Stimulated activated CD4-positive, alpha-beta T cell treated with anti-CD3 and anti-CD28 coated beads, Interleukin-2, amount 100 ng/mL, for 24 hours (primary cell): ENCODE measurements at places on chromosomes 1 and 21.

- no peak for DNase-seq
Measured at GRCh38 chr1:194133152-194133551, 946.7 kb upstream of the B3GALT2 start.

DNA sequence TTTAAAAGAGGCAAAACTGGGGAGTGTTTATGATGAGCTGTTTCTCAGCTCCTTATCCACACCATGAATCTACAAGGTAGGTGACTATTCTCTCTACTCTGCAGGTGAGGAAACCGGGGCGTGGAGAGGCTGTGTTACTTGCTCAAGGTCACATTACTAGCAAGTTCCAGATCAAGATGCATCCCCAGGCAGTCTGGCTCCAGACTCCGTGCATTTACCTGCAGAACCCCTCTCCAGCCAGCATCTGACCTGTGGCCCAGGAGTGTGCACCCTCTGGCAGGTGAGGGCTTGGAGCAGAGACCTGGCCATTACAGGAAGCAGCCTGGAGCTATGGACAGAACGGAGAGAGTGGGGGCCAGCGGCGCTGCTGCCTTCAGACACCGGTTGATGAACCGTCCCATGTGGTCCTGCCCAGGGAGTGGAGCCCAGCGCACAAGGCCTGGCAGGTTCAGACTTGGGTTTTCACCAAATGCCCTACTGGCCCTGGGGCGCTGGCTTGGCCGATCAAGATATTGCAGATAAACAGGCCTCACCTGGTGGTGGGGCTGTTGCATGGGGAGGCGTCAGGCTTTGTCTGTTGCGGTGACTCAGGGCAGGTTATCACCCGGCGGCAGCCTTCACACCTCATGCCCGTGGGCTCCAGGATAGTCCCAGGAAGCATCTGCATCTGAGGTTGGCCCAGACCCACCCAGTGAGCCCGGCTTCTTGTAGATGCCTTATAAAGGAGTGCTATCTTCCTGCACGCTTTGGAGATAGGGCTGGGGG is 29.2 kb upstream of the WNT4 start:
- no peak for DNase-seq

GRCh38 chr1:39130325-39130724 is 74.2 kb upstream of the MACF1 start:
- no peak for DNase-seq

GRCh38 chr21:21971384-21971783 is 973.2 kb downstream of the NCAM2 start:
- no peak for DNase-seq

DNA sequence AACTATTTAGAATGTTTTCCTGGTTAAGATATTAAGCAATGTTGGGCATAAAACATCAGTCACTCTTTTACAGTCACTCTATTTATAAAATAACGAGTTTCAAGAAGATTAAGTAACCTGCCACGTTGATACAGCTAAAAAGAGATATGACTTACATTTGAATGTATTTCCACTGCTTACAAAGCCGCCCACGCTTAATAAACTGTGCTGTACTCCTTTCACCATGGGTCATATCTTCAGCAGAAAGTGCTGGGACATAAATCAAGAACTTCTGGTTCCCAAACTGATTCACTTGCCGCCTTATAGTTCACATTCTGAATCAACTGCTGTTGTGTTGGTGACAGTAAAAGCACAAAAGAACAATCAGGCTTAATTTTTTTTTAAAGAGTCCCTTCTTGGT is 666.7 kb downstream of the NCAM2 start:
- no peak for DNase-seq

- DNase-seq = no peak
Measured at GRCh38 chr1:87451229-87451920, 122.7 kb downstream of the LMO4 start.

GRCh38 chr1:206812471-206812870 is 40.2 kb upstream of the IL10 start:
- no peak for DNase-seq

DNA sequence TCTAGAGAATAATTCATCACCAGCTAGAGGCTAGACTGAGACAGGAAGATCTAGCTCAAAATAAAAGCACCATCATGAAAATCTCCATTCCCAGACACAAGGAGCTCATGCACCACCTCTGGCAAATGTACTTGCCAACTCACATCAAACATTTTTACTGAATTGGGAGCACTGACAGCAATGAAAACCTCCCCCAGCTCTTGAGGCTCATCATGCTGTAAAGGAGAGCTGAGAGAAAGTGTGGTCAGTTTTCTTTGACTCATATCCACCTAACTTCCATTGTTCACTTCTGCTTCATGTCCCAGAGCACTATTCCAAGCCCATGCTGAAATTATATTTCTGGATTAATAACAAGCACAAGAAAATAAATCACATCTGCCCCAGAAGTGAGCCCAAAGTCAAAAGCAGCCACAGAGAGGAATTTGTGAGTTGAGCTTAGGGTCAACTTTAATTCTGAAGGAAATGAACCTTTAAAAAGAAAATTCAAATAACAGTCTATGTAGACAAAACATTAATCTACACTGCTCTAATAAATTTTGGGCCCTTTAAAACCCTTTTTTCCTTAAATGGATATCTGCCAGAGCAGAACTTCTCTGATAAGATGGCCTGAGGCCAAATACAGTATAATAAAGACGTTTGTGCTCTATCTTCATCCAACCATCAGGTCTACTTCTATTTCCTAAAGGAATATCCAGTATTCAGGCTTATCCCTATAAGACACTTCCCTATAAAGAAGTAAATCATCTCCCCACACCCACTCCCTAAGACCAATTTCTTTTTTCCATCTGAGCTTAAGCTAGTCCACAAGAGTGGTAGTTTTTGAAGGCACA is 85.9 kb upstream of the ADAM30 start:
- DNase-seq = no peak

DNA sequence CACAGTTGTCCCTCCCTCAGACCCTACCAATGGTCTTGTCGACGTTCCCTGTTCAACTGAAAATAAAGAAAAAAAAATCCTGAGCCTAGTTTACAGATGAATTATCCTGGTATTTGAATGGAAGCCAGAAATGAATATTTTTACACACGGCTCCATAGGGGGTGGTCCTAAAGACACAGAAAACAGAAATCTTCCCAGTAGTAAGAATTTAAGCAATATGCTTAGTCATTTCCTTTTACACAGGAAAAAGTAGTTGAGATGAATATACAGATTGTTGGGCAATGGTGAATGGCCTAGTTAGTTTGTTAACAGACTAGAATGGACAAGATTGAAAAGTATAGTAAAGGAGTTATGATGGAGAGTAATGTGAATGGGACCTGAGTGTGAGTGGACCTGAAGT is 67.4 kb downstream of the RGS18 start:
- DNase-seq = no peak

GRCh38 chr1:166999500-167000055 is 10.5 kb downstream of the MAEL start:
- no peak for DNase-seq

DNA sequence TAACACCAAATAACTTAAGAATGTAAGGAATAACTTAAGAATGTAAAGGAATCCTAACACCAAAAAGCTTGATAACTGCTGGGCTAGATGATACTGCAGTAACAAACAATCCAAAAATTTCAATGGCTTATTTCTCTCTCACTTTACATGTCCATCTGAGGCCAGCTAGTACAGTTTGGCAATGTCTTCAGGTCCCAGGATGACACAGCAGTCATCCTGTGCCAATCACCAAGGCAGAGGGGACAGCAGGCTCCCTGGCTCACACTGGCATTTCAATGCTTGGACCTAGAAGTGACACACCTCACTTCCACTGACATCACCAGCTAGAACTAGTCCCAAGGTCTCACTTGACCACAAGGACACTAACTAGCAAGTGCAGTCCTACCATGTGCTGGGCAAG is 15.3 kb downstream of the DNAJC11 start:
- no peak for DNase-seq

GRCh38 chr21:27062443-27062842 is 95.6 kb upstream of the ADAMTS5 start:
- DNase-seq = no peak

GRCh38 chr21:18253221-18253620 is 8.6 kb downstream of the CHODL start:
- DNase-seq = no peak

GRCh38 chr21:43283136-43283924 is 114.5 kb downstream of the CRYAA start:
- DNase-seq = no peak

DNA sequence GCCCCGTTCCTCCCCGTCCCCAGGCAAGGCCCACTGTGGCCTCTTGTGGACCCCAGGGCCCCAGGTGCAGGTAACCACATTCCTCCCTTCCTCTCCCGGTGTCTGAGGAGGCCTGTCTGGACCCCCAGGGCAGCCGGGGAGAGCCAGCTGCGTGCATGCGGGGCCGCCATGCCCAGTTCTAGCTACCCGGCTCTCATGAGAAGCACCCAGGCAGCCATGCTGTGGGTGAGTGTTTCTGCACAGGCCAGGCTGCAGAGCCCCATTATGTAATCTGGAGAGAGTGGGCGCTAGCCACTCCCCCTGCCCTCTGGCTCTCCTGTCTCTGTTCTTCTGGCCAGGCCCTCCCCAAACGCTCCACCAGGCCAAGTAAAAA is 18.4 kb upstream of the PLEKHG5 start:
- no peak for DNase-seq

GRCh38 chr1:168266644-168267186 is 14.0 kb upstream of the TBX19 start:
- no peak for DNase-seq

GRCh38 chr1:221923929-221924598 is 182.2 kb upstream of the DUSP10 start:
- DNase-seq = no peak

DNA sequence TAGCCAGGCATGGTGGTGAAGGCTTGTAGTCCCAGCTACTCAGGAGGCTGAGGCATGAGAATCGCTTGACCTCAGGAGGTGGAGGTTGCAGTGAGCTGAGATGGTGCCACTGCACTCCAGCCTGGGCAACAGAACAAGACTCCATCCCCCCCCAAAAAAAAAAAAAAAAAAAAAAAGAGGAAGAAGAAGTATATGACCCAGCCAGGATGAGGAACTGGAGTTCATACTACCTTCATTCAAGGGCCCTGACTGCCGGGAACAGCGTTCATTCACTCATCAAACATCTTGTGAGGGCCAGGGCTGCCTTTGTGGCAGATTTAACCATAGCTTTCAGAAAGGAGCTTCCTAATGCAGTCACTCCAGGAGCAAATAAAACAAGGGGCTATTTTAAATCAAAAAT is 127.6 kb downstream of the MRPS6 start:
- DNase-seq = no peak

DNA sequence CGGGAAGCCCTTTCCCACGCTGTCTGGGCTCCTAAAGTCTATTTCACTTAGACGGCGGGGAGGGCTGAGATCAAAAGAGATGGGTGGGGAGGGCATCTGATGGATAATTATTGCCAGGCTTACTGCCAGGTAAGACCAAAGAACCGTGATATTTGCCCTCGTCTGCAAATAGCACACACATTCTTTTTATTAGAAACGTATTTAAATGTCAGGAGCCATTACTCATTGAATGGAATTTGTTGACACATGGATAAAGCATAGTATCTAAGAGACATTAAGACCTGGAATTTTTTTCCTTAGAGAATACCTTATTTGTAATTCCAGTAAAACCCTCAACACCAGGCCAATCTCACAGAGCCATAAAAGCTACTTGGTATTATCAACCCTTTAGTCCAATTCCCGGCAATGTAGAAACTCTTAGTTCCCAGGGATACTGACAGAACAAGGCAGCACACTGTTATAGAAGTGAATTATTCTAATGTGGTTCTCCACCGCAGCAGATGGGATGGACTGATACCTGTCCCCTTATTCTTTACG is 10.6 kb downstream of the URB1 start:
- no peak for DNase-seq

- DNase-seq = no peak
Measured at GRCh38 chr1:44242746-44243145, 29.5 kb downstream of the DMAP1 start.

DNA sequence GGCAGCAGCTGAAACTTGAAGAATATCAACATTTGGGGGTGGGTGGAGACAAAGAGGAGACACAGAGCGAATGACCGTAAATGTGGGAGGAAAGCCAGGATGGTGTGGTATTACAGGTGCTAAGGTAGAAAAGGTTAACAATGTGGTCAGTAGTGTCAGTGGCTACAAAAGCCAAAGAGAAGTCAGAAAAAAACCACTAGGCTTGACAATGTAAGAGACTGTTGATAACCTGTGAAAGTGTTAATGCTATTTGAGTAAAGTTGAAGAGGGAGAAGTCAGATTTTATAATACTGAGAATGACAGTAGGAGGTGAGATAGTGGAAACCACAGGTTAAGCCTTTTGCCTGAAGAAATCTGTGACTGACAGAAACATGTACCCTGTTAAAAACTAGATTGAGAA is 120.8 kb downstream of the CLEC20A start:
- DNase-seq = no peak

- no peak for DNase-seq
Measured at GRCh38 chr1:26844424-26845196, 18.1 kb downstream of the ZDHHC18 start.

GRCh38 chr1:229186373-229187056 is 84.4 kb upstream of the RAB4A start:
- DNase-seq = no peak

GRCh38 chr1:8910914-8911313 is 32.4 kb upstream of the ENO1 start:
- DNase-seq = no peak

DNA sequence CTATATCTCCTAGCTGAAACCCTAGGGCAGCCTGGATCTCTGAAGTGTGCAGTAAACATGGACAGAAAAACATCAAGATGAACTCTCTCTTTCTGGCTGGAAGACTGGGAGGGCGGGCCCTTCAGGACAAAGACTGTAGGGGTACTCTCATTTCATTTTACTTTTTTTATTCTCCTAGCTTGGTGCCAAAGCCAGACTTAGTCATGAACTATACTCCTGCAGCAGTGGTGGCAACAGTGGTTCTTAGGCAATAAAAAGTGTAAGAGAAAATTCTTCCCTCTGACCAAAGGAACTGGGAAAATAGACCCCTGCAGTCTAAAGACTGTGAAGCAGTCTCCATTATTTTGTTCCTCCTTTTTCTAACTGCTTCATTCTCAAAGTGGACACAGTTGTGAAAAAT is 213.8 kb upstream of the JUN start:
- no peak for DNase-seq

DNA sequence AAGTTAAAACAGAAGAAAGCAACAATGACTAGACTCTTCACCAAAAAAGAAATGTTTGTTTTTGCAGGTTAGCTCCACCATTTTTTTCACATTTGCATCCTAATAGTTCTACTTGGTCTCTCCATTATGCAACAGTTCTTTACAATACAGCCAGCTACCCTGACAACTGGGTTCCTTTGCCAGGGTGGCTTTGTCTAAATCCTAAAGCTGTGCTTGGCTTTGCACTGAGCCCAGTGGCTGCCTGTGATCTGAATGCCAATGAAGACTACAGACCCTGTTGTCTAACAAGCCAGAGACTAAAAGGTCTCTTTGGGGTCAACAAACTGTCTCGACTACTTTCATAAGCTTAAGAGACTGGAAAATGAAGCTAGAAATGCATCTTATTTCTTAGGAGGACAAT is 112.0 kb downstream of the AKT3 start:
- no peak for DNase-seq

DNA sequence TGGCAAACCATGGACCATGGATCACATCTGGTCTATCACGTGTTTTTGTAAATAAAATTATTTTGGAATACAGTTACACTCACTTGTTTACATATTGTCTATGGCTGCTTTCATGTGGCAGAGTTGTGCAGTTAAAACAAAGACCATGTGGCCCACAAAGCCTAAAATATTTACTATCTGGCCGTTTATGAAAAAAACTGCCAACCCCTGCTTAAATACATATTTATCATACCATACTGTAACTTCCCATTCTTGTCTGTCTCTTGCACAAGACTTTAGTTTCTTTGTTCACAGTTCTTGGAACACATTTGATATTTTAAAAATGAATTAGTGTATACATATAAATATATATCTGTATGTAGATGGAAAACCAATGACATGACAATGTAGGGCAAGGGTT is 141.5 kb downstream of the PAPPA2 start:
- DNase-seq = no peak
